ENCODE measurements at places on chromosomes 7 and 10.
A peak's percentile ranks its signal among the peaks of the same experiment; 100 is the strongest.

- DNase-seq, result no peak
Observed at GRCh38 chr7:1210979-1211608, 21.6 kb upstream of the UNCX start.

DNA sequence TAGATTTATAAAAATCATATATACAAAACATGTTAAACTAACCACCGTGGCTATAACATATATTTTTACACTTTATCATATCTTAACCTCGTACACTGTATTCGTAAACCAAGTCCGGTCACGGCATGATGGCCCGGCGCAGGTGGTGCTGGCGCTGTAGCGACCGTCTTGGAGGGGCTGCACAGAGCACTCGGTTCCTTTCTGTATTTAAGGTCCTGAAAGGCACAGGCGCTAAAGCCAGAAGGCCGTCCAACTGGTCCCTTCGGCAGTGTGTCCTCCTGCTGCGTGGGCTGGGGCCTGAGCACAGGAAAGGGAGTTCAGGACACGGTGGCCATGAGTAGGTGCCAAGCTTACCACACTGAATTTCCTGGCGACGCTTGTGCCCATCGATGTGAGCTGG is 33.8 kb downstream of the AMZ1 start:
- no peak for DNase-seq

GRCh38 chr7:65800890-65801341 is 72.0 kb upstream of the VKORC1L1 start:
- DNase-seq, result no peak

DNA sequence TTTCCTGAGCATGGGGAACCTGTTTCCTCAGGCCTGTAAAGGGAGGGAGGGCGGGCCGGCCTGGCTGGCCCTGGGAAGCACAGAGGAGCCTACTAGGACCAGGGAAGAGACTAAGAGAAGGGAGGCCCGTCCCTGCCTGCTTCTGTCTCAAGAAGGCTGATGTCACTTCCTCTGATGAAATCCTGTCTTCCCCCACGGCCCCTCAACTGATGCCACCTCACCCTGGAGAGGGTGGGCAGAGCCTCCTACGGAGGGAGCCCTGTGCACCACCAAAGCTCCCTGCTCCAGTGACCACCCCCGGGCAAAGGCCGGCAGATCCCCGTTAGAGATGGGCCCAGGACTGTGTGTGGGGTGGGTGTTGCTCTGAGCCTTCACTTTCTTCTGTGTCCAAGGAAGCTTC is 1.0 kb upstream of the PILRA start:
- DNase-seq, result no peak

GRCh38 chr10:89653410-89653869 is 8.4 kb upstream of the PANK1 start:
- no peak for DNase-seq

DNA sequence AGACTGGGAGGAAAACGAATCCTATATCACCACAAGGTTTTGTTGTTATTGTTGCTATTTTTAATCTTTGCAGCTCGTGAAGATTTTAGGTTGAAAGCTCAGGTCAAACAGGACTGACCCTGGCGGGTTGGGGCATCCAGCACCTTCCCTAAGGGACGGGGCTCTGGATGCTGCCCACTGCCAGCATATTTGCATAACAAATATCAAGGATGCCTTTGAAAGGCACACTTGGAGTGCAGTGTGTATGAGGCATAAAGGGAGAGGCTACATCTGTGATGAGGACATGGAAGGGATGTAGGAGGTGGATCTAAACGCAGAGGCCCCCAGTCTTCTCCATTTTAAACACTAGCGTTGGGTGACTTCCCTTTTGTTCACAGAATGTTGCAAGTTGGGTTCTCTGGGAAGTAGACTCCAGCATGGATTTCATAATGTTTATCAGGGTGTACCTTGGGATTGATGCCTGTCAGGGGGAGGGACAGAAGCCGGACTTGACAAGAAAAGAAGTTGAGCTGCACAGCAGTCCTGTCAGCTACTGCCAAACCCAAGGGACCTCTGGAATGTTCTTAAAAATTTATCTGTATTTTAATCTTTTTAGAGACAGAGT is 181.1 kb upstream of the IMMP2L start:
- no peak for DNase-seq

- DNase-seq, result no peak
Observed at GRCh38 chr7:45221896-45222604, 64.5 kb downstream of the RAMP3 start.

DNA sequence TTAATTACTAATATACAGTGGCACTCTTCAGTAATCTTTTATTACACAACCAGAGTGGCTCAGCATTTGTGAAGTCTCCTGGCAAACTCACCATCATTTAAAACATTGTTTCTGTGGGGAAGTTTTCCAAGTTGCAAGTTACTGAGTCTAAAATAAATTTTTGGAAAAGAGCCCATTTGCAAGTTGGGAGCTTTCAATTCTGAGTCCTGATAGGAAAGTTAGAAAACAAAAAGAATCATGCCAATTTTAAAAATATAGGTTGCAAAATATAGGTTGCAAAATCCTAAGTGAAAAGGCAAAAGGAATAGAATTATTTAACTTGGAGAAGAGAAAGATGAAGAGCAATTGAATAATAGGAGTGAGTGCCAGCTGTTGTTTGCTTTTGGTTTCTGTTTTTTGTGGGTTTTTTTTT is 378.8 kb upstream of the C7orf33 start:
- DNase-seq, result no peak

DNA sequence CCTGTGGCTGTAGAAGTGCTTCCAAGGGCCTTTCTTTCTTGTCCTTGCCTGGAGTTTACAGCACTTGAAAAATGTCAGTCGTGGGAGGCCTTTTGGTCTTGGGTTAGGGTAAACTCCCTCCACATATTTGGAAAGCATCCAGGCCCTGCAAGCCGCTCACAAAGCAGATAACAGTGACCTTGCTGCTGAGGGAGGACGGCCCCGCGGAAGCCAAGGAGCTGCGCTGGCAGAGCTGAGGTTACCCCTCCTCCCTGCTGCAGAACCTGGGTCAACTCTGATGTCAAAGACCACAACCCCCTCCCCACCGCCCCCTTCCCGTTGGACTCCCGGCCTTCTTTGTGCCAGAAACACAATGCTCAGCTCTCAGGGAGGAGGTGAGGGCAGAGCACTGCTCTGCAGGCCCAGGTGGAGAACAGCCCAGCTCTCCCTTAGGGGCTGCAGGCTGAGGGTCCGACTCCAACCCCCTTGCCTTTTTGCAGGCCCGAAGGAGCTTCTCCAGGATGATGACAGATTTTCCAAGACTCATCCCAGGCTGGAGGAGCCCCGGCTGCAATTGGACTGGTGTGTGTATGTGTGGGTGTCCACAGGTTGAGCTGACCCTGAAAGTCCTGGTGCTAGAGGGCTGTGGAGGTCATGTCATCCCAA is 957.6 kb upstream of the ZNF722 start:
- DNase-seq, result no peak

- DNase-seq, result no peak
Observed at GRCh38 chr7:77409005-77409738, 7.0 kb downstream of the GSAP start.

DNA sequence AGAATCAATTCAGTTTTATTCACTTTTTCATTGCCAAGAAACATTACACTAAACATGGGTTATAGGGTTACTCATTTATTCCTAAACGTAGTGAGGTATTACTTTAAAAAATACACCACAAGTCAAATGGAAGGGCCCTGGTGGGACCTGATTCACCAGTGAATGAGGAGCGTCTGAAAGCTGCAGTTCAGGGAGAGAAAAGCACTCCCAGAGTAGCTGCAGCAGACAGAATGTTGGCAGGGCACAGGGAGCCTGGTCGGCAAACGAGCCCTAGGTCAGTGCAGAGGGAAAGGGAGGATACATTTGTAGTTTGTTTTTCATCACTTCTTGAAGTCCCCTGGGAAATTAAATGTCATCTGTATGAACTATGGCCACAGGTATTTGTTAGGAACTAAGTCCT is 361.7 kb upstream of the ETV1 start:
- DNase-seq, result no peak

DNA sequence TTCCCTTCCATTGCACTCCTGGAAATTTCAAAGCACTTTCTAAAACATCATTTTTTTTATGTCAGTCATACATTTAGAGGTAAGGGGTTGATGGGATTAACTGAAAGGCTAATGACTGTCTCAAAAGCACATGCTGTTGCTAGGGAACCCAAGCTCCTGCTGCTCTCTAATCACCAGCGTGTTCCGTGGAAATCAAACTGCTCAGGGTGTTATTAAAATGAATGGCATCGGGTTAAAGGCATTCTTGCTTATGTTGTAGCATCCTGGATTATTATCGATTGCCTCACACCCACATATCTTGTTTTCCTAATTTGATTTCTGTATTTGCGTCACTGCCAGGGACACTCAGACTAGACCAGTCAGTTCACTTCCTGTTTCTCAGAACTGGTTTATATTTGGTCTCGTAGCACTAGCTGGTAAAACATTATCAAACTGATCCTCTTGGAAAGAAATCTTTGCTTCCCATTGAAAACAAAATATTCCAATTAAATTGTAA is 216.5 kb upstream of the MKLN1 start:
- DNase-seq, result peak; percentile 45

GRCh38 chr10:124527874-124528395 is 66.3 kb downstream of the LHPP start:
- DNase-seq, result no peak

DNA sequence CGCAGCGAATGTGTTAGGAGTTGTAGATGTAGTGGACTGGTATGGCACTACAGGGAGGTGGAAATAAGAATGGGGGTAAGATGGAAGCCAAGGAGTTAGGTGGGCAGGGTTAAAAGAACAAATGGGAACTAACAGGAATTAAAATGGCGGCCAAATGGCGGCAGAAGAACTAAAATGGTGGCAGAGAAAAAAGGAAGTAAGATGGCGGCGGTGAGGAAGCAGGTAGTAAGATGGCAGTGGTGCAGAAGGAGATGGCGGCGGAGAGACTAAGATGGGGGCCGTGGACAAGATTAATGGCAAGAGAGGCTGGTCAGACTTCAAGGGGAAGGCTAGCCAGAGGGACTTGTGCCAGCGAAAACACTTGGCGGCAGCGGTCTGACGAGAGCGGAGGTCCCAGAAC is 44.5 kb downstream of the ZNF138 start:
- DNase-seq, result no peak

GRCh38 chr7:106009503-106010226 is 46.6 kb downstream of the CDHR3 start:
- DNase-seq, result peak; percentile 60

Measured in NCI-H510A treated with DMSO at 0.1 percent for 48 hours (cell line).